ENCODE measurements at places on chromosomes 5 and 9.

- DNase-seq, result no peak
Observed at GRCh38 chr5:119037496-119038215, 33.2 kb upstream of the DMXL1 start.

DNA sequence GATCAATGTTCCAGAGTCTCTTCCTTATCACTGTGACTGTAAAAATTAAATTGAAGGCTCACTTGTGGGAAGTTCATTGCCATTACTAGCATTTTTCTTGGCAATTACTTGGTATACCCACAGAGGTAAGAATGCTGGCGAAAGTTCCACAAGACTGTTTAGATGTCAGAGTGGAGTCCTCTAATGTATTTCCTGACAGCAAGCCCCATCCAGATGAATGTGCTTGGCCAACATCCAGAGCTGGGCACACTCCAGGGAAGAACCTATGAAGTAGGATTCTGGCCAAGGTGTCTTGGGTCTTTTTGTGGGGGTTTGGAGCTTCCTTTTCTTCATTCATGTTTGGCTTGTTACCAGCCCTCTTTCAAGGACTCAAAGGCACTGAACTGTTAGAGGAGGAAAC is 473.6 kb downstream of the DMAC1 start:
- no peak for DNase-seq

GRCh38 chr5:167764641-167765289 is 526.7 kb upstream of the WWC1 start:
- DNase-seq, result no peak

GRCh38 chr5:8474569-8474930 is 605.6 kb downstream of the MTRR start:
- no peak for DNase-seq

All from amygdala (tissue), 56 donors.